ENCODE measurements at places on chromosomes 1 and 21.

GRCh38 chr1:7334475-7335035 lies 436.5 kb upstream of the VAMP3 start:
- no peak for DNase-seq

GRCh38 chr1:227072991-227073390 lies 132.9 kb downstream of the COQ8A start:
- DNase-seq, result no peak

DNA sequence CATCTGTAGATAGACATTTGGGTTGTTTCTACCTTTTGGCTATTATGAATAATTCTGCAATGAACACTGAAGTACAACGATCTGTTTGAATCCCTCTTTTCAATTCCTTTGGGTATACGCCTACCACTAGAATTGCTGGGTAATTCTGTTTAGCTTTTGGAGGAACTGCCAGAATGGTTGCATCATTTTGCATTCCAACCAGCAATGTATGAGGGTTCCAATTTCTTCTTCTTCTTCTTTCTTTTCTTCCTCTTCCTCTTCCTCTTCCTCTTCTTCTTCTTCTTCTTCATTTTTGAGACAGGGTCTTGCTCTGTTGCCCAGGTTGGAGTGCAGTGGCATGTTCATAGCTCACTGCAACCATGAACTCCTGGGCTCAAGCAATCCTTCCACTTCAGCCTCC lies 13.8 kb upstream of the THEM5 start:
- no peak for DNase-seq

GRCh38 chr1:94887603-94888171 lies 39.2 kb downstream of the CNN3 start:
- no peak for DNase-seq

DNA sequence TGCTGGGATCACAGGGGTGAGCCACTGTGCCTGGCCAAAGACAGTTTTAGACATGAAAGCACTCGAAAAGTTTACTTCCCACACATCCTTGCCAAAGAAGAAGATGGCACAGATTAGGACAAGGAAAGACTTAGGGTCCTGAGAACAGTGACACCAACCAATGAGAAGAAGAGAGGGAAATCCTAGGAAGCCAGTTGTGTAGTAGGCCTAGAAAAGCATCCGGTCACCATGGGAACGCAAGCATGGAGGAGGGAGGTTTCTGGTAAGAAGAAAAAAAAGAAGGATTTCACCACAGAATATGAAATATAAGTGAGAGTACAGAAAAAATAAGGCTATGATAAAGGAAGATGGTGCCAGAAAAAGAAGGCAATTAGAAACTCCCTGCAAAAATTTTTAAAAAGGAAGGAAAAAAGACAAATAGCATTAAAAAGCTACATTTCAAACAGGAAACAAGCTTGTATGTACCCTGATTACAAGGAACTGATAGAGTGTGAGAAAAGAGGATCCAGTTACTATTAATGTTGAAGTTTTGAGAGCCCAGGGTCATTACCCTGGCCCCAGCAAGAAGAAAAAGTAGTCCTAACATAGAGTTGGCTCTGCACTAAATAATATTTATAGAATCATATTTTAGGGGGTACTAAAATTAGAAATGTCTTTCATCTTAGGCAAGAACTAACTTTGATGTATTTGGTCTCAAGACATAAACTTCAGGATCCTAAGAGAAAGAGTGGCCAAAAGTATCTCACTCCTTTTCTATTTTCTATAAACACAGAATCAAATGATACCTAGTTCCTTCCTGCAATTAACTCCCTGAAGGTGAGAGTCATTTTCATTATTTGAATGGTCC lies 16.1 kb downstream of the DIPK1A start:
- no peak for DNase-seq

- DNase-seq, result no peak
Observed at GRCh38 chr1:230753191-230753585, 6.0 kb downstream of the CAPN9 start.

DNA sequence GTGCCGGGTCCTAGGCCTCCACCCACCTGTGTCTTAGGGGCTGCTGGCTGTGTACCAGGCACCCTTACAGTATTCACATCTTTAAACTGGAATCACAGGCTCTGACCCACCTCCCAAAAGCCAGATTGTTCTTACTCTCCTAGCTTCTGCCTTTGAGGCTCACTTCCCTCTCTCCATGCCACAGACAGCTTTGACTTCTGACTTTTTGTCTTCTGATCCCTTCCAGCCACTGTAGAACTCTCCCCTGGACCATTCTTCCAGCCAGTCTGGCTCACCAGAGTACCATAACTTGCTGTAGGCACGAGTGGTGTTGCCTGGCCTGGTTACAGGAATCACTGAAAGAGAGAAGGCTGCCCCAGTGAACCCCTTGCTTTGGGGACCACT lies 58.1 kb upstream of the STUM start:
- DNase-seq, result no peak

DNA sequence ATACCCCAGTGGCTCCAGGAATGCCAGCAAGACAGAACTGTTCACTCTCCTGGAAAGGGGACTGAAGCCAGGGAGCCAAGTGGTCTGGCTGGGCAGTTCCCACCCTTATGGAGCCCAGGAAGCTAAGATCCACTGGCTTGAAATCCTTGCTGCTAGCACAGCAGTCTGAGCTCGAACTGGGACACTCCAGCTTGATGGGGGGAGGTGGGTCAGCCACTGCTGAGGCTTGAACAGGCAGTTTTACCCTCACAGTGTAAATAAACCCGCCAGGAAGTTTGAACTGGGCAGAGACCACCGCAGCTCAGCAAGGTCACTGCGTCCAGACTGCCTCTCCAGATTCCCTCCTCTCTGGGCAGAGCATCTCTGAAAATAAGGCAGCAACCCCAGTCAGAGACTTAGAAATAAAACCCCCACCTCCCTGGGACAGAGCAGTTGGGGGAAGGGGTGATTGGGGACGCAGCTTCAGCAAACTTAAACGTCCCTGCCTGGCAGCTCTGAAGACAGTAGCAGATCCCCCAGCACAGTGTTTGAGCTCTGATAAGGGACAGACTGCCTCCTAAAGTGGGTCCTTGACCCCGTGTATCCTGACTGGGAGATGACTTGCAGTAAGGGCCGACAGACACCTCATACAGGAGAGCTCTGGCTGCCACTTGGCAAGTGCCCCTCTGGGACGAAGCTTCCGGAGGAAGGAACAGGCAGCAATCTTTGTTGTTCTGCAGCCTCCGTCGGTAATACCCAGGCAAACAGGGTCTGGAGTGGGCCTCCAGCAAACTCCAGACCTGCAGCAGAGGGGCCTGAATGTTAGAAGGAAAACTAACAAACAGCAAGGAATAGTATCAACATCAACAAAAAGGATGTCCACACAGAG lies 568.4 kb downstream of the PLA2G4A start:
- DNase-seq, result no peak

GRCh38 chr1:164648636-164649035 lies 89.7 kb downstream of the PBX1 start:
- DNase-seq, result no peak

- no peak for DNase-seq
Observed at GRCh38 chr1:155485945-155486344, 76.7 kb downstream of the ASH1L start.

- no peak for DNase-seq
Observed at GRCh38 chr1:214547747-214548146, 3.7 kb downstream of the PTPN14 start.

DNA sequence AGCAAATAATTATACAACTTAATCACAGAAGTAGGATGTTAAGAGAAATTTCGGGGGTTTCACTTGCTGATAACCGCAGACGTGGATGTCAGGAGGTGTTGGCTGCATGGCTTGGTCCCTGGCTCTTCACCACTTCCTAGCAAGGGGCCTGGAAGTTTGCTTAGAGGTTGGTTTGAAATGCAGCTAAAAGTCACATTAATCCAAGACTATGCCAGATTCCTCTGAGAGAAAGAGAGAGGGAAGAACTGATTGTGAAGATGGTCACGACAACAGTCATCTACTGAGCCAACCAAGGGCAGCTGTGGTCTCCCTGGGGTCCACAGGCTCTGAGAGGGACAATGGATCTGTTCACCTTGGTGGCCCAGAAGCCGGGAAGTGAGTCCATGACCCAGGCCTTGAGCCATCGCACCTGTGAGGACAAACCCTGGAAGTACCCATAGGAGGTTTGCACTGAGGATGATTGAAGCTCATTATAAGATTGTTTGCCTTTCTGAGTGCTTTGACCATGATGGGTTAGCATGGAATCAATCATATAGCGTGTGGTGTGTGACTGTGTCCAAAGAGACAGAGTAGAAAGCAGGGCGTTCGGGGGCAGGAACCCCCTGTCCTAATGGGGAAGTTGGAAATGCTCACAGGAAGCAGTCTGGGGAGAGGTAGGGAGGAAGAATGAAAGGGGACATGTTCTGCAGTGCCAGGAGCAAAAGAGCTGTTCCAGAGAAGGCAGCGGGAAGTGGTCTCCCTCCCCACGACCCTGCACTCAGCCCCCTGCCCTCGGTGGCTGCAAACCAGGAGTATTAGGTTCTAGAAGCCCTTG lies 47.1 kb downstream of the UMODL1 start:
- DNase-seq, result no peak

DNA sequence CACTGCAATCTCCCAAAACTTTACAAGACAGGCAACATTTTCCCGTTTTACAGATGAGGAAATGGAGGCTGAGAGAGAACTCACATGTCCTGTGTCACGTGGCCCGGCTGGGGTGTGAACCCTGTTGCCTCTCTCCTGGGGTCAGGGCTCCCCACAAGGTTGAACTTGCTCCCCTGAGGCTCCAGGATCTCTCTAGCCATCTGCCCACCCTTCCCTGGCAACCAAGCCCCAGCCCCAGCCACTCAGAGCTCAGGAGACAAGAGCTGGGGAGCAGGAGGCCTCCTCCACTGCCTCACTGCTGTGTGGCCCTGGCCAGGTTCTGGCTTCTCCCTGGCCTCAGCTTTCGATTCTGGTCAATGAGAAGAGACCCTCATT lies 11.8 kb downstream of the LAPTM5 start:
- DNase-seq, result no peak

DNA sequence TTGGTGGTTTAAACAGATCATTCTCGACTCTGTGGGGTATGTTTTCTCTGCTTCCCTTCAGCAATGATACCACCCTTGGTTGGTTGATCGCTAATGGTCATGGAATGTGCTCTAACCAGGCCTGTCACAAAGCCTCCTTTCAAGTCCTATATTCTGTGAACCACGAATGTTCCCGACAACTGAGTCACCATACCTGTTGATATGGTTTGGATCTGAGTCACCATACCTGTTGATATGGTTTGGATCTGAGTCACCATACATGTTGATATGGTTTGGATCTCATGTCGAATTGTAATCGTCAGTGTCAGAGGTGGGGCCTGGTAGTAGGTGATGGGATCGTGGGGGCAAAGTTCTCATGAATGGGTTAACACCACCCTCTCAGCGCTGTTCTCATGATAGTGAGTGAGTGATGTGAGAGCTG lies 10.2 kb upstream of the CAMK2N1 start:
- no peak for DNase-seq

GRCh38 chr21:39681845-39682244 lies 63.1 kb upstream of the IGSF5 start:
- DNase-seq, result no peak

GRCh38 chr1:225848030-225848955 lies 33.9 kb downstream of the TMEM63A start:
- no peak for DNase-seq

DNA sequence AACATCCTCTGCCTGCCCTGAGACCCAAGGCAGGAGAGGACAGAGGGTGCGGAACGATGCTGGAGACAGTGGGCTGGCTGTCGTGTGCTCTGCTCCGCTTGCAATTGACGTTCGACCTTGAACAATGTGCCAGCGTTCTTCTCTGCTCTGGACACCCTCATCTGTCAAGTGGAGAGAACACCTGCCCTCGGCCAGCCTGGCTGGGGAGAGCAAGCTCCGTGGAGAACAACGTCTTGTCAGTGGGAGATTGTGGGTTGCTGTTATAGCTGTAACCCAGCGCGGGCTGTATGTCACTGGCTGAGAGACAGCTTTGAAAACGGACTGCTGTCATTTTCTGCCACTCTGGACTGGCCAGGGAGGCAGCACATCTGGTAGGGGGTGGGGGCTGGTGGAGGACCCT lies 14.7 kb downstream of the KIAA1614 start:
- DNase-seq, result no peak

DNA sequence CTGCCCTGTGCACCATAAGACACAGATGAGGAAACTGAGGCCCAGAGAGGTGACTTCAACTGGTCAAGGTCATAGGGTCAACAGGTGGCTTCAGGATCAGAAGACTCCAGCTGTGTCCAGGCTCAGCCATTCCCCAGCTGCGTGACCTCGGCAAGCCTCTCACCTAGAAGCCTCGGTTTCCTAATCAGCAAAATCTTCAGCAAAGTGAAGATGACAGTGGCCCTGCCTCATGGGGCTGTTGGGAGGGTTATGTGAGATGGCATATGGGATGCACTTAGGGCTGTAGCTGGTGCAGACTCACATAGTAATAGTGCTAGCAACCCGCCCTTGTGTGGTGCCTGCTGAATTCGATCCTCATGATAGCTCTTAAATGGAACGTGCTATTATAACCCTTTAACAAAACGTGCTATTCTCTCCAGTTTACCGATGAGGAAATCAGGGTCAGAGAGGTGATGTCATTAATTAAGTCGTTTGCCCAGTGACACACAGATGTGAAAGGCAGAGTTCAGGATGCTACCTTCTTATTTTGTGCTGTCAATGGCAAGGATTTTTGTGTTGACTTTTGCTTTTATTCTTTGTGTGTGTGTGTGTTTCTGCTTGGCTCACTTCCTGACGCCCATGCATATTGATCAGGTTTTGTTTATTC lies 472.9 kb downstream of the MATN1 start:
- DNase-seq, result no peak

DNA sequence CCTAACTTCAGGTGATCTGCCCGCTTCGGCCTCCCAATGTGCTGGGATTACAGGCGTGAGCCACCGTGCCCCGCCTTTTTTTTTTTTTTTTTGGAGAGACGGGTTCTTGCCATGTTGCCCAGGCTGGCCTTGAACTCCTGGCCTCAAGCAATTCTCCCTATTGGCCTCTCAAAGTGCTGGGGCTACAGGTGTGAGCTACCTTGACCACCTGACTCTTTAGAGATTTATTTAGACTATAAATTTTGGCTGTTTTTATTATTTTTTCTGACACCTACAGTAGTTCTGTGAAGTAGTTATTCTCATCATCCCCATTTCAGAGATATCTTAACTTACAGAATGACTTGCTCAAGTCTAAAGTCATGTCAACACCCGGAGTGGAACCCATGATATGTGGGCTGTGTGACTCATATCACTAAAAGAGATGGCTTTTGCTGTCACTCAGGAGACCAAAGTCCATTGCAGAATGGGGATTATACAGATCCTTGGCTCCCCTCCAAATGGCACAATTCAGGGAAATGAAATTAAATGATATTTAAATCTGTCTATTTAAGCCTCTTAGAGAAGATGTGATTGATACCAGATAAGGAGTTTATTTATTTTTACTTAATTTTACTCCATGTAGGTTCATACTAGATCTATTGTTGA lies 93.2 kb downstream of the CTH start:
- no peak for DNase-seq
